ENCODE measurements at places on chromosomes 6 and 20.

DNA sequence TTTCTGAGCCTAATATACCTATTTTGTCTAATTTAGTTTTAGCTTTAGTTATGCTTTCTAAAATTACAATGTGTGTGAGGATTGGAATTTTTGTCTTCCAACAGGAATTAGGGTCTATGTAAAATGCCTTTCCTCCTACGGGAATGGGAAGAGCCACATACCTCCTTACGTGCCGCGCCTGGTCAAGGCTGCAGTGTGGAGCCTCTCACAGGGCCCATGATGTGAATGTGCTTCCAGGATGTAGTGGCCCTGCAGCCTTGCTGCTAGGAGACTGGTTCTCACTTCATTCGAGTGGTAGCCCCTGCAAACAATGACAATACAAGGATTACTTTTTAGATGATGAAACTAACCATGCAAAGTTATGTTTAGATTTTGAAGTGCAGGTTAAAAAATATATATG lies 110.2 kb downstream of the SOBP start:
- no peak for DNase-seq

- no peak for DNase-seq
These were observed 201.1 kb downstream of the TFAP2B start for GRCh38 chr6:51019806-51020205.

DNA sequence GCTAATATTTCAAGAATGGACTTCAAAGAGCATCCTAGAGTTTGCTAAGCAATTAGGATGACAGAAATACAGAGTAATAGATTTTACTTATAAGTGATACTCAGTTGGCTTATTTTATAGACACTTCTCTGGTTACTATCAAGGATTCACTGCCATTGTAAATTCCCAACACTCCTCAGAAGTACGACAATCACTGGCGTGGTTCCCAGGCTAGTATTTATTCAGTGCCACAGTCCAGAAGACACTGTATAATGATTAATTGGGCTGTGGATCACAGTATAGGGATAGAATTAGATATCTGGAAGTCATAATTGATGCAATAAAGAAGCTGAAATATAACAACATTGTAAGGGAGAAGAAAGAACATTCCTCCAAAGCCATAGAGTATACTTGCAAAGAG lies 15.7 kb downstream of the MANEA start:
- DNase-seq: no peak

GRCh38 chr20:62332989-62333819 lies 30.4 kb downstream of the ADRM1 start:
- DNase-seq: peak; percentile 76

DNA sequence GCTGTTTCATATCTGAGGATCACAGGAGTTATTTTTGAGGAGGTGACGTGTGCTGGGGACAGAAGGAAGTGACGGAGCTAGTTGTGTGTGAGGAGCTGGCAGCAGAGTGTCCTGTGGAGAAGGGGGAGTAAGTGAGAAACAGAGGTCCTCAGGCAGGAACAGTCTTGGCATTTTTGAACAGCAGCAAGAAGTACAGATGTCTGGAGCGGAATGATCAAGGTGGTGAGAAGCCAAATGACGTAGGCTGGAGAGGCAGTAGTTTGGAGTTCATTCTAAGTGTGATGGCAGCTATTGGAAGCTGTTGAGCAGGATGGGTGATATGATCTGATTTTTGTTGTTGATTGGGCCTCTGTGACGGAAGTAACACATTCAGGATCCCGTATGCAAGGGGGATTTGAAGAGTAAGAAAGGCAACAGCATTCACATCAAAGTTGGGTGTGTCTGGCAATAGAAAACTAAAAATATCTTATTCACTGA lies 52.3 kb downstream of the SOBP start:
- no peak for DNase-seq

DNA sequence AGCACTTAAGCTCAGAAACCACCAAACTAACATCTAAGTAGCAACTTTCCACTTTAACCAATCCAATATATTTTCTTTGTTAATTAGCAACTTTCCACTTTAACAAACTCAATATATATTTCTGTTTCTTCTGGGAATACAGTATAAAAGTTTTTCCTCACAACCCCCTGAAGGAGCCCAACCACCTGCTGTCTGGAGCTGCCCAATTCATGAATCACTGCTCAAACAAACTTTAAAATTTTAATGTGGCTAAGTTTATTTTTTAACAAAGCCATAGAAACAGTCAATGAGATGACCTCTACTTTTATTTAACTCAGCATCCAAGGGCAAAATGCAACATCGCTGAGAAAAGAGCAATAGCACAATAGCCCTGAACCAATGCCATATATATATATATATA lies 500.1 kb downstream of the EPM2A start:
- DNase-seq: no peak

- no peak for DNase-seq
These were observed 90.4 kb downstream of the YTHDF1 start for GRCh38 chr20:63125581-63125837.

All from pancreas (tissue), 10 donors.